Motor neuron (in vitro differentiated cells): ENCODE measurements at places on chromosomes 12 and 14. TPM values are rescaled to one million over a fixed set of nuclear protein-coding genes. Genes with fewer than 3 reads are reported as not detected.
A peak's percentile ranks its signal among the peaks of the same experiment; 100 is the strongest.

The APOF gene
- total RNA-seq: 0.30 TPM in 1 of 2 replicates, not detected in the other

The STAC3 gene
- total RNA-seq: 0.87 and 1.1 TPM in 2 replicates

The ADGRD1 gene
- total RNA-seq: 2.0 and 2.1 TPM in 2 replicates

The BATF gene
- not detected in 2 replicates for total RNA-seq

The IL31 gene
- total RNA-seq: not detected in 2 replicates

The ACOT6 gene
- total RNA-seq: not detected in 2 replicates

The RIPK3 gene
- total RNA-seq: 1.6 and 2.0 TPM in 2 replicates

The SALL2 gene
- total RNA-seq: 11.1 and 15.0 TPM in 2 replicates

The KLRK1 gene
- 1.6 and 1.9 TPM in 2 replicates for total RNA-seq

The ARHGAP9 gene
- 0.91 and 1.4 TPM in 2 replicates for total RNA-seq

The NOS1 gene
- 1.7 TPM in 1 of 2 replicates, not detected in the other for total RNA-seq

The RCOR1 gene
- total RNA-seq: 10.8 and 11.2 TPM in 2 replicates

The NUP37 gene
- 34.6 and 37.1 TPM in 2 replicates for total RNA-seq

DNA sequence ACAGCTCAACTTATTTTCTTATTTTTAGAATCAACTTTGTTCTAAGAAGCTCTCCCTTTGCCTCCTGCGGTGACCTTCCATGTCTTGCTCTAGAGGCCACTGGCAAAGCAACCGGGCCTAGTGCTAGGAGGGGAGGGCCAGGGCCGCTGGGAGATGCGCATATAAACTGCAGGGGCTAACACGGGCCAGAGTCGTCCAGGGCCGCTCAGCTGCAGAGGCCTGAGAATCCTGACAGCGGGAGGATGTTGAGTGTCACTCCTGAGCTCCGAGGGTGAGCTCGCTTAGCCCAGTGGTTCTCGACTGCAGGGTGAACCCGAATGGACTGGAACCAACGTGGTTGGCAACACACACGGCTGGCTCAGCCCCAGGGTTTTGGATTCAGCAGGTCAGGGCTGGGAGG lies 6.5 kb upstream of the PIWIL1 start:
- ATAC-seq: no peak

DNA sequence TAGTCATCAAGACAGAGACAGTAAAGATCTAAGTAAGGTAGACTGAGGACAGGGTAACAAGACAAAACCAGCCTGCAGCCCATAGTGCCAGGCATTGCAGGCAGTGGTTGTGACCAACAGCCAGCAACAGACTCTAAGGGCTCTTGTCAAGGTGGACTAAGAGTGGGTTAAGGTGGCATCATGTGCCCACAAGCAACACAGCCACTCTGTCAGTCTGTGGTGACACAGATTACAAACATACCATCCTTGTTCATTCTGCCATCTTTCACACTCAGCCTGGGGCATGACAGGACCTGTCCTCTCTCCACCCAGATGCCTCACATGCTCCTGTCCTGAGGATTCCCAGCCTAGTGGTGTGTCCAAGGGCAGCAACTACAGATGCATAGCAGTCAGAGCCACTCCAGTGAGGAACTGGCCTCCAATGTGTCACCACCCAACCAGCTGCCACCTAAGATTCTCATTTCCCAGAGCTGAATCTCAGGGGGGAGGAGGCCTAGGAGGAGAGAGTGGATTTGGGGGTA lies 28.3 kb downstream of the VDR start:
- ATAC-seq: no peak

- ATAC-seq: no peak
These were observed 165.8 kb downstream of the EMP1 start for GRCh38 chr12:13362260-13362841.

- no peak for ATAC-seq
These were observed 992 bp downstream of the DNAH10 start for GRCh38 chr12:123763093-123763492.

DNA sequence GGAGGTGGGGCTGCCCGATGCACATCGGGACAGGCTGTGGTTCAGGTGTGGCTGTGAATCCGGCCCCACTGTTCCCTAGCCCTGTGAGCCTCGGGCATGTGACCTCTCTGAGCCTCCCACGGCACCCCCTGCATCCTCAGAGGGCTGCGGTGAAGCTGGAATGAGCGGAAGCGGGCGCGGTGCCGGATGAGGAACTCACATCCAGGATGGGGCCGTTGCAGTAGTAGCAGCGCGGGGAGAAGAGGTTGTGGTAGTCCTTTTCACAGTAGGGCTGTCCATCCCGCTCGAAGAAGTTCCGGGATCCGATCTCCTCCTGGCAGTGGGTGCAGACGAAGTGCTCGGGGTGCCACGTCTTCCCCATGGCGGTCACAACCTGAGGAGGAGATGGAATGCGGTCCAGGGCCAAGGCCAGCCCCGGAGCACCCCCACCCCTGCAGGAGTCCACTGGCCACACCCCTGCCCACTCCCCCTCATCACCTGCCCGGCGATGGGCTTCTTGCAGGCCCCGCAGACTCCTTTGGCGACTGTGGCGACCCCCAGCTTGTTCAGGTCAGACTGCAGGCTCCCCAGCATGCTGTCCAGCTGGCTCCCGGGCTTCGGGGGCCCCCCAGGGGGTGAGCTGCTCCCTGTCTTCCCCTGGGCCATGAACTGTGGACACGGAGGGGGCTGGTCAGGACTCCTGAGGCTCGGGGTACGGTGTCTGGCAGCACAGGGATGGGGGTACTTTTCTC lies 13.9 kb upstream of the RPLP0 start:
- ATAC-seq: no peak

DNA sequence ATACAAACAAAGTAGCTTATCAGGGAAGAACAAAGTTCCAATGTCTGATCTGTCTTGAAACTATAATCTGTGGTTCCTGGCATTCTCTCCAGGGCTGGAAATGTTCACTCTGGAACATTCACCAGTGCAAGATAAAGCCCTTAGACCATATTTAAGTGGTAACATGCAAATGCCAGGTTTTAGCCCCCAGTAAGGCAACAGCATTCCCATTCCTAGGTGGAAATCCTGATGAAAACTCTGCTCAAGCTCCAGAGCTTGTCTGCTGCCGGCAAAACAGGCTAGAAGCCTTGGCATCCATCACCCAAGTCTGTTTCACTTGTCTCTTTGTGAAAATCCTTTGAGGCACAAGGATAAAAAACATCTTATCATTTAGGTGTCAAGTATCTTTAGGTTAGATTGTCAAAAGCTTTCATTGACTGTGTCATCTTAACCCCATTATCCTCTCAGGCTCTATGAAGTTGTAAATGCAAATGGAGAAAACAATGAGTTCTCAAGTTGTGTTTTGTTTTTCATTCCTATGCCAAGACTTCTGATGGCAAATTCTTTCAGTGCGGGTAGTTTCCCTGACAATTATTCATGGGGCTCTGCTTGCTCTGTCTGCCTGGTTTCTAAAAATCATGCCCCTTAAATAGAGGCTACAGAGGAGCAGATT lies 344.7 kb downstream of the NELL2 start:
- ATAC-seq: no peak

DNA sequence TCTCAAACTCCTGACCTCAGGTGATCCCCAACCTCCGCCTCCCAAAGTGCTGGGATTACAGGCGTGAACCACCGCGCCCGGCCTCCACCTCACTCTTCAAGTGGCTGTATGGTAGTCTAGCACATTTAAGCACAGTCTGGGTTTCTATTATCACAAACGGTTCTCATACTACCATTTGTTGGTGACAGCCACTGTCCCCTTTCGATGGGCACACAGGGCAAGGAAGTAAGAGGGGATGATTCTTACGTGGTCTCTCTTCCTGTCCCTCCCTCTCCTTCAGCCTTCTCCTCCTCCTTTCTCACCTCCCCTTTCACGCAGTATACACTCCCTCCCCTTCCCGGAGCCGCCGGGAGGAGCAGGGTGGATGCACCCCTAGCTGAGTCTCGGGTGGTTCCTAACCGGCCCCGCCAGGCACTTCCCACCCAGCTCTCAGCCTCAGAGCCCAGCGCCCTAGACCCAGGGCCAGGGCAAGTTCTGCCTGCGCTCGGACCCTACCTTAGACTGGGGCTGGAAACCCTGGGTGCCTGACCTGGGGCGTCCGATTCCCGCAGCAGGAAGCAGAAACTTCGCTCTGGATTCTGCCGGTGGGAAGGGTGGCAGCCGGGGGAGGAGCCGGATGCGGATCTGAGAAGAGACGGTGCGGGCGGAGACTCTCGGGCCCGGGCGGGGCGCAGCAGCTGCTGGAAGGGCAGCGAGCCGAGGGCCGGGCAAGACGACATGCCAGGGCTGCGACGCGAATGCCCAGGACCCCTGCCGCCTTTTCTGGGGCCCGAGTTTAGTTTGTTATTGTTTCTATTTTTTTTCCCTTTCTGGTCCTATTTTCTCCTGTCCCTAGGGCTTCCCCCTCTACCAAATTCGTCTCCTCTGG lies at the start of gene TEP1:
Gene TEP1, minus strand, starts transcription at position 626 of the 868 bp plus-strand sequence. CDS start 5,062 bp downstream, outside the sequence.
- ATAC-seq: peak; percentile 96

DNA sequence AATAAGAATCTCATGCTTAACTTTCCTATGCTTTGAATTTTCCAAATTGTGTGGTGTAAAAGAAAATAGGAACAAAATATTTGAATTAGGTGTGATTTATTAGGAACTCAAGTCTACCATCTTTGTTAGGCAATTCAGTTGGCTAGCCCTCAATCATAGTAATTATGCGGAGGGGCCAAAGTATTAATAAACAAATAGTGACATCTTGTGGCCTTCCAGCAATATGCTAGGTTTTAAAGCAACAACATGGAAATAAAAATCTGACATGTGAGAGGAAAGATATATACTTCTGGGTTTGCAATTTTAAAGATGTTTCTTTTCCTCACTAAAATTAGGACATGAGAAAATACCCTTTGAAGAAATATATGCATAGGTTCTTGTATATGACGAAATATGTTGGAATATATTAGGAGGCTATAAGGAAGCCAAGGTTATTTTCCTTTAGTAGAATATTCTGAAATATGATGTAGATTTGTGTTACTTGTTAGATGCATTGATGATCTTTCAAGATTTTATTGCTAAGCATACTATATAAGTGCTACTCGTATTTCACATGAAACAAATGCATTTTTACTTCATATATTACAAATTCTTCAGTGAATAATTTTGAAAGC lies 200.4 kb downstream of the PTPRO start:
- no peak for ATAC-seq

GRCh38 chr12:123062681-123063486 lies 82.4 kb downstream of the ARL6IP4 start:
- ATAC-seq: peak; percentile 47

GRCh38 chr14:29576927-29577326 lies 350.7 kb downstream of the PRKD1 start:
- no peak for ATAC-seq

DNA sequence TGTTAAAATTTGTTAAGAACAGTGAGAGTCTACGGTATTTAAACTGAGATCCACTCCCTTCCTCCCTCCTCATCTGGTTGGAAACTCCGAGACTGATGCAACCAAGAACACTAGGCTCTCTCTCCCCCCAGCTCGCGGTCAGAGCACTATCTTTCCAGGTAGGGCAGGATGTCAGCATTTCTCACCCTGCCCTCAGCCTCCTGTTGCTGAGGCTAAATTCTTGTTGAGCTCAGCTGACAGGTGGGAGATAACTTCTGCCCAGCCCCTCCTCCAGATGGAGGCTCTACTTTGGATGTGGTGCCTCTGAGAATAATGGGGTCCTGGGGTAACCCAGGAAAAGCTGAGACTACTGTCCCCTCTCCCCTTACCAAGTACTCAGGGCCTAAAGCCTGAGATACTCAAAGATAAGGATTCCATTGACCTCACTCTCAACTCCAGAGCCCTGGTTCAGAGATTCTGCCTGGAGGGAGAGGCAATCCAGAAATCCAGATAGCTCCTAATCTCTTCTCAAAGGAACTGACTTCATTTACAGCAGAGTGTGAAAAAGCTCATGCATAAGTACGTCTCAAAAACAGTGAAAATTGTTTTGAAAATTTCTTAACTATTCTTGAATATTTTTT lies 110.1 kb downstream of the EML5 start:
- no peak for ATAC-seq

GRCh38 chr14:23057757-23058653 lies 685 bp upstream of the CDH24 start:
- ATAC-seq: peak; percentile 78

GRCh38 chr14:21070083-21070609 lies at the start of gene ARHGEF40:
TSS of gene ARHGEF40 (plus strand) at chr14:21070304. CDS start at chr14:21070397, 93 bp downstream.
- peak; percentile 40 for ATAC-seq

DNA sequence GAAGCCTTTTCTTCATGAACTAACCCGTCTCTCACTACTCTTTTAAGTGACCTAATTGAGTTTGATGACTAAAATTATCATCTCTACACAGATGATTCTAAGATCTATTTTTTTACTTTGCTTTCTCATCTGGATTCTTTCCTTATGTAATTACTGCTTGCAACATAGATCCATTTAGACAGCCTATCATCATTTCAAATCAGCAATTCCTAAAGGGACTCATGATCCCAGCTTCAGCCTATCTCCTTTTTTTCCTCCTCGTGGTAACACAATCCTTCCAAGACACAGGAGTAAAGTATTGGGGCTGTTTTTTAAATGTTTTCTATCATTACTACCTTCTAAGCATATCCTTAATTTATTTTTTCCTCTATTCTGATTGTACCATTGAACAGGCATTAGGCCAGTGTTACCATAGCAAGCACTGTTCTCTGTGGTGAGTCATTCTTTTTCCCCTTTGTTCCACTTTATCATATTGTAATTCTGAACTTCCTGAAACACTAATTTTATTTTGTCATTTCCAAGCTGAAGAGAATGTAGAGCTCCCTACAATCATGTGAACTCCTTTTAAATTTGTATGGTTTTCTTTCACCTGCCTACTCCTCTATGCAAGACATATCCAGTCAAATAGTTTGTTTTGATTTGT lies 190.4 kb upstream of the FAR2 start:
- ATAC-seq: peak; percentile 62

DNA sequence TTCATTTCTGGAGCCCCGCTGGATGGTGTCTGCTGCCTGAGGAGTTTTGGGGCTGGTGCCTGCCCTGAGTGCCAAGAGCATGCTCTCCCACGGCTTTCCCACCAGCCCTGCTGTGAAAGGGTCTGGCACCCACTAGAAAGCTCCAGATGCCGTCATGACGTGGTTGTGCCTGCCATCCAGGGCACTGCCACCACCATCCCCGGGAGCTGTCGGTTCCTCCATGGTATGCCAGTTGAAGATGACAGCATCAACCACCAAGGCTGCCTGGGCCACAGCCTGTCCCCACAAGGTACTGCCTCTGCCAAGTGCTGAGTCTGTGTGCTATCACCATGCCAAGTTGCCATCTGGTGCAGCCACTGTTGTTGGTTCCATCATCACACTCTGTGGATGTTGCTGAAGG lies 85.9 kb downstream of the TTC8 start:
- no peak for ATAC-seq

- peak; percentile 49 for ATAC-seq
These were observed 22.8 kb upstream of the SSPN start for GRCh38 chr12:26172539-26172938.

GRCh38 chr12:66244446-66244845 lies 55.4 kb downstream of the IRAK3 start:
- no peak for ATAC-seq

DNA sequence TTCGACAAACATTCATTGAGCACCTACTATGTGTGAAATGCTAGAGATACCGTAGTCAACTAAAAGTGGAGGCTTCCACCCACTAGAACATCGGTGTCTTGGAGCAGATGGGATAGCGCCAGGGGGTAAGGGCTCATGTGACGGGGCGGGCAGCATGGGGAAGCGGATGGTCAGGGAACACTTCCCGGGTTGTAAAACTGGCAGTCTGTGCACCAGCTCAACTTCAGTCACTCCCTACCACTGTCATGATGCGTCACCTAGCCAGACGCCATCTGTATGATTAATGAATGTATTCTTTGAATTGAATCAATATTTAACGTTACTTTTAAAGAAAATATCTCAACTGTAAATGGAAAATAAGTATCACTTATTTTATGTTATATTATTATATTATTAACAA lies 93.5 kb downstream of the PIWIL1 start:
- no peak for ATAC-seq
